ENCODE measurements at places on chromosomes 13 and 19. TPM values are rescaled to one million over a fixed set of nuclear protein-coding genes. Genes with fewer than 3 reads are reported as not detected.

DNA sequence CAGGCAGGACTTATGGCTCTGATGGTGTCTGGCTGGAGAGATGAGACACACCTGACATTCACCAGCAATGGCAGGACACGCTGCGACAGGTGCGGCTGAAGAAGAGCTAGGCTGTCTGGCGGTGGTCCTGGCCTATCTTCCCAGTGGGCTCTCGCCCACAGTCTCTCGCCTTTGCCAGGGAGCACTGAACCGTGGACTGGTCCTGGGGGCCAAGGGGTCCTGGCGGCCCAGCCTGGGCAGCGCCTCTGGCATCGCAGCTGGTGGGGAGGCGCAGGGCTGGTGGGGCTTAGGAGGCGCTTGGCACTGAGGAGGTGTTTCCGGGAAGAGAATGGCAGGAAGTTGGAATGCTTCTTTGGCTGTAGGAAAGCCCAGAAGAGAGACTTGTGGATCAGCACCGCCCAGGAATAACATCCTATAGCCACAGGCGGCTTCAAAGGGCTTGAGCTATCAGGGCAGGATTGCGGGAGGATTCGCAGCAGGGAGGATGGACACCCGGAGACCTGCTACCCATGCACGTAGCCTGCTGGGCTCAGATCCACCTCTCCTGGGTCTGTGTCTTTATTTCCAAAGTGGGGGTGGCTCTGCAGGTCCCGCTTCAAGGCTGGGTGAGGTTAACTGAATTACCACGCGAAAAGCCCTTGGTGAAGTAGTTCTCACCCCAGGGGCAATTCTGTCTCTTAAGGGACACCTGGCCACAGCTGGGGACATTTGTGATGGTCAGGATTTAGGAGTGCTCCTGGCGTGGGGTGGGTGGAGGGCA lies 14.6 kb downstream of the KDM4B start:
- no peak overlapping the region for H3K4me3 ChIP-seq
- peaks cover 24% of the 10 kb centered on the region for H3K4me1 ChIP-seq
- H3K36me3 ChIP-seq = no peaks in the 10 kb centered on the region
- no peak overlapping the region for H3K27ac ChIP-seq
- no peaks in the 10 kb centered on the region for H3K27me3 ChIP-seq

DNA sequence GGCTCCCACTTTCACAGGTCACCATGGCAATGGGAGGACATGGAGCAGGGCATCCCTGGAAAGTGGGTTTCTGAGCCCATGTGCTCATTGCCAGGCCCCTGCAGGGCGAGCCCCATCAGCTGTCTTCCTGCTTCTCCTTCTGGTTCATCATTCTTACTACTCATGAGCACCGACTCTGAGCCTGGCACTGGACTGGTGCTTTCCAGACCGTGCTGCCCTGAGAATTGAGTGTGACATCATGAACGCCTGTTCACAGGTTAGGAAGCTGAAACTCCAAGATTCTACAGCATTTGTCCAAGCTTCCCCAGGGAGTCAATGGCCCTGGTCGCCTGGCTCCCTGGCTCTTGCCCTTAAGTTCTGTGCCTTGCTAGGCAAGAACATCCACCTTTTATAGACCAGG lies 210.4 kb upstream of the ZNF536 start:
- DNase-seq = no peak
- no peak overlapping the region for H3K4me3 ChIP-seq
- no peaks in the 10 kb centered on the region for H3K27me3 ChIP-seq
- no peak overlapping the region for H3K27ac ChIP-seq

DNA sequence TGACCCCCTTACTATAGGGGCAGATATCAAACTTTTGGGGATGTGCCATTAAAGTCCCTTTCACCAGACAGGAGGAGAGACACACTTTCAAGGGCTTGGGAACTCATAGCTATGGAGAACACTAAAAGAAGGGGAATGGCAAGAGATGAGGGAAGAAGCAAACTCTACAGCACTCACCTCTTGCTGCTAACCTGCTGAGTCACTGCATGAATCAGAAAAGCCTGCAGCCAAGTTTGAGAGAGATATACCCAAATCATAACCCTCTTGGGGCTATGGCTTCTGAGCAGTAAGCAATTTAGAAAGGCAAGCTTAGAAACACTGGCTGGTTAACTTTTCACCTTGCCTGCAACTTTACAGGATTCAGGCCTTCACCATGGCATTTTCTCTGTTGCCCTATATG lies 1028.0 kb downstream of the UQCRFS1 start:
- DNase-seq = no peak
- no peaks in the 10 kb centered on the region for H3K36me3 ChIP-seq
- no peaks in the 10 kb centered on the region for H3K27me3 ChIP-seq
- H3K4me1 ChIP-seq = no peaks in the 10 kb centered on the region
- H3K4me3 ChIP-seq = no peak overlapping the region
- H3K27ac ChIP-seq = no peak overlapping the region

DNA sequence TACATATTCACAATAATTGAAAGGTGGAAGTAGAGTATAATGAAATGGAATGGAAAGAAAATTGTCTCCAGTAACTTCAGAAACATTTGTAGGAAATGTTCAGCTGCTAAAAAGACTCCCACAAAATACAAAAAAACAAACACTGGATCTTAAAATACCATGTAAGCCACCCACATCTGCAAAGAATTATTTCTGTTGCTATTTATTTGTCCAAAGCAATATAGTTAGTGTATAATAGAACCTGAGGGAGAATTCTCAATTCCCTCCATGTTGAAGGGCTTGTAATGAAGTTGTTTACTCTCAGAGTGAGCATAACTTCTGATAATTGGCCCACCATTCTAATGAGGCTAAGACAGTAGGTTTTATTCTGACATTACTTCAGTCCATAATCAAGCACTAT lies 37.4 kb upstream of the KLF12 start:
- no peak overlapping the region for H3K4me3 ChIP-seq
- no peak overlapping the region for H3K27ac ChIP-seq
- H3K4me1 ChIP-seq = peaks cover 5% of the 10 kb centered on the region
- H3K27me3 ChIP-seq = no peaks in the 10 kb centered on the region
- no peaks in the 10 kb centered on the region for H3K36me3 ChIP-seq

DNA sequence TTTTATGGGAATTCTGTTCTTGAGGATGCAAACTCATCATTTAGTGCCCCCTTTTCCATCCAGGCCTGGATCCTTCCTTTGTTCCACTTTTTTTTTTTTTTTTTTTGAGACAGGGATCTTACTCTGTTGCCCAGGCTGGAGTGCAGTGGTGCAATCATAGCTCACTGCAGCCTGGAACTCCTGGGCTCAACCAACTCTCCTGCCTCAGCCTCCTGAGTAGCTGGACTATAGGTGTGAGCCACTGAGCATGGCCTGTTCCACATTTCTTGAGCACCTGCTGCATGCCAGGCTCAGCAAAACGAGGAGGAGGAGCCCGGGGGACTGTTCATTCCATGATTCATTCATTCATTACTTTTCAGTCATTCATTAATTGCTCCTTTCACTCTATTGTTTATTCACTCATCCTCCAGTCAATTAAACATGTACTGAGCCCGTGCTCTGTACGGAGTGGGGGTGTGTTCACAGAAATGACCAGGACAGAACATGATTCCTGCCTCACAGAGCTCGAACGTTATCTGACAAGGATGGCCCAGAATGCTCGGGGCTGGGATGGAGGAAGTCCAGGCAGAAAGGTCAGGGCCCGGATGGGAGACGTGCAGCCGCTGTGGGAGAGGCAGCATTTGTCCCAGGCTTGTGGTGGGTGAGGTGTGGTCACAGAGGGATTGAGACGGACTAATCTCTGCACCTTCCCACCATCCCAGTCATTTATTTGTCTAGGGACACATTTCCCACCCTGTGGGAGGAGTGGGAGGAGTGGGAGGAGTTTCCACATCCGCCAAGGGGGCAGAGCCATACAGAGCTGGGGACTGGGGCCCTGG lies 51.2 kb upstream of the SHKBP1 start:
- H3K4me1 ChIP-seq = peaks cover 8% of the 10 kb centered on the region
- H3K27ac ChIP-seq = no peak overlapping the region
- H3K36me3 ChIP-seq = no peaks in the 10 kb centered on the region
- H3K27me3 ChIP-seq = peaks cover 11% of the 10 kb centered on the region

- H3K27me3 ChIP-seq = peaks cover 2% of the 10 kb centered on the region
- H3K4me3 ChIP-seq = no peak overlapping the region
- no peak overlapping the region for H3K27ac ChIP-seq
- H3K36me3 ChIP-seq = no peaks in the 10 kb centered on the region
- H3K4me1 ChIP-seq = peaks cover 5% of the 10 kb centered on the region
These were observed 788.9 kb downstream of the UQCRFS1 start for GRCh38 chr19:28424077-28424476.

DNA sequence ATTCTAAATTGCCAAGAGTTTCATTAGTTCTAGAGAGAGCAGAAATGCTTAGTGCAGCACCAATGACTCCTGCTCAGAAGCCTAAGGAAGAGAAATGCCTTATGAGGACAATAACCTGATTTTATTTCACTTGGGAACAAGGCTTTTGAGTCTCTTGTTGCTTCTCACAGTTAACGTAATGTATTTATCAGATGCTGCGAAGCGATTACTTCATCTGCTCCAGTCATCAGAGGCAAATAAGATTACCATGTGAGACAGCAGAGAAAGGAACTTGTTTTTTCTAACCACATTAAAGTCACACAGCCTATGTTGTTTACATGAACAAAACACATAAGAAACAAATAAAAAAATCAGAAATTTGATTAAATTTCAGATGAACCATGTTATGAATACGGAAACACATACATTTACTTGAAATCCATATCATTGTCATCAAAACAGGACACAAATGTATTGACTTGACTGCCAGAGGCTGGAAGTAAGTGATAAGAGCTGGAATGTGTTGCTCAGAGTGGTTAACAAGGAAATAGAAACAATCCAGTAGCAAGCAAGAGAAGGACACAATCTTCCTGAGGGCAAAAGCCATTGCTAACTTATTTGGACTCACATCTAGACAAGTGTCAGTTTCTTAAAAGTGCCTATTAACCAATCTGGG lies 147.3 kb downstream of the LHFPL6 start:
- DNase-seq = no peak
- no peaks in the 10 kb centered on the region for H3K36me3 ChIP-seq
- peaks cover 14% of the 10 kb centered on the region for H3K27me3 ChIP-seq
- peaks cover 3% of the 10 kb centered on the region for H3K4me1 ChIP-seq

- DNase-seq = peak; percentile 41
- no peak overlapping the region for H3K4me3 ChIP-seq
- peaks cover 38% of the 10 kb centered on the region for H3K4me1 ChIP-seq
- peak overlapping the region; percentile 87 for H3K27ac ChIP-seq
- H3K36me3 ChIP-seq = peaks cover 9% of the 10 kb centered on the region
- peaks cover 33% of the 10 kb centered on the region for H3K27me3 ChIP-seq
These were observed 45.2 kb downstream of the SOX21 start for GRCh38 chr13:94667190-94667589.

The ANGPTL8 gene
- not detected for total RNA-seq

The ZNF548 gene
- total RNA-seq = 24.6 TPM

The SLC10A2 gene
- total RNA-seq = not detected

The SULT2B1 gene
- not detected for total RNA-seq

The PPP1R37 gene
- 21.2 TPM for total RNA-seq

The CLDN10 gene
- not detected for total RNA-seq

The GAPDHS gene
- not detected for total RNA-seq

The LGALS14 gene
- not detected for total RNA-seq

Measured in activated CD8-positive, alpha-beta T cell treated with anti-CD3 and anti-CD28 coated beads for 36 hours (primary cell).